SW 1271 (cell line): ENCODE measurements at places on chromosomes 6 and 20.

- DNase-seq = no peak
Observed at GRCh38 chr6:146224449-146224848, 195.6 kb downstream of the GRM1 start.

- DNase-seq = no peak
Observed at GRCh38 chr6:137775720-137776119, 91.3 kb upstream of the TNFAIP3 start.

GRCh38 chr6:154457046-154457713 lies 53.3 kb downstream of the CNKSR3 start:
- no peak for DNase-seq

DNA sequence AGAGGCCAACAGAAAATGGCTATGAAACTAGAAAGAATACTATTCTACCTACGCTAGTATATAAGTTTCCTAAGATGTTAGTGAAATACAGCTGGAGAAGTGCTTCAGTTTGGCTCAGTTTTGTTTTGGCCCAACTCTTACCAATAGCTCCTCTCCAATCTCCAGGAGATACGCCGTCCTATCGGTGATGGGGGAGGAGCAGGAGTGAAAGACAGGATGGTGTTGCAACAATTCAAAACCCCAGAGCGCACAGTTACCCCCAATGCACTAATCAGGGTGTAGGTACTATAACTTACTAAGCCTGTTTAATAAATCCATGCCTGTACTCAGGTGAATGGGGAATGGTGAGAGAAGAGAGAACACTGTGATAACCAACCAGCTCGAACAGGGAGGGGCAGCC lies 24.2 kb upstream of the RAB23 start:
- DNase-seq = no peak

- no peak for DNase-seq
Observed at GRCh38 chr6:151350442-151351145, 40.8 kb downstream of the ZBTB2 start.

GRCh38 chr6:163808871-163809270 lies 394.4 kb downstream of the QKI start:
- no peak for DNase-seq

DNA sequence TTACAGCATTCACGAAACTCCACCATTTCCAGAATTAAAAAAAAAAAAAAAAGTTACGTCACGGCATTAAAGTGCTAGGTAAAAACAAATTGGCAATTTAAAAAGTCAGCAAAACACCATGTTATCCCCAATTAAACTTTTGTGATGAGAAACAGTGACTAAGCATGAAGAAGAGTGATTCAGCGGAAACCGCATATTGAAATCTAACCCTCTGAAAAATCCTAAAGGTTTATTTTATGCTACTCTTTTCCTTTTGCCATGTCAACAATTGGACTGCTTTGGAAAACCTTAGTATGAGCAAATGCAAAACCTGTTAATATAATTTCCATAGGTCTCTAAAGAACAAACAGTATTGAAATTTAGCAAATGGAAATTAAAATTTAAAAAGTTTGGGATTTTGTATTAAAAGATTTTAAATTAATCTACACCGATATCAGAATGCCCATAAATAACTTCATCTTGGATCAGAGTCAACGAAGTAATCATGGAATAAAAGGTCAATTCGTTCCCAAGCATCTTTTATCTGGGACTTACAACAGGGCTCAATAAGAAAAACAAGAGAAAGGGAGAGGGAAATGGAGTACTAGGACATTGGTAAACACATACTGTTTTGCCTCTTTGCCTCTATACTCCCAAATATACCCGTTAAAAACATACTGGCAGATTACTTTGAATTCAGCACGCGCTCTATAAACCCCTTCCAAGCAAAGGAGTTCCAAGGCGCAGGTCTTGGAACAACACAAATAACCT lies 1.1 kb downstream of the FBXO30 start:
- DNase-seq = no peak

DNA sequence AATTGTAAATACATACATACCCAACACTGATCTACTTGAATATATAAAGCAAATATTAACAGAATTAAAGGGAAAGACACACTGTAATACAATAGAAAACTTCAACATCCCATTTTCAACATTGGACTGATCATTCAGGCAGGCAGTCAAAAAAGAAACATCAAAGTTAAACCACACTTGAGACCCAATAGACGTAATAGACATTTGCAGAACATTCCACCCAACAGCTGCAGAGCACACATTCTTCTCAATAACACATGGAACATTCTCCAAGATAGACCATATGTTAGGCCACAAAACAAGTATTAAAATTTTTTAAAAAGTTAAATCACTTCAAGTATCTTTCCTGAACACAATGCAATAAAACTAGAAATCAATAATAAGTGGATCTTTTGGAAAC lies 698.2 kb downstream of the COL12A1 start:
- DNase-seq = no peak

- peak; percentile 30 for DNase-seq
Observed at GRCh38 chr6:57324538-57324937, 7.1 kb downstream of the PRIM2 start.

DNA sequence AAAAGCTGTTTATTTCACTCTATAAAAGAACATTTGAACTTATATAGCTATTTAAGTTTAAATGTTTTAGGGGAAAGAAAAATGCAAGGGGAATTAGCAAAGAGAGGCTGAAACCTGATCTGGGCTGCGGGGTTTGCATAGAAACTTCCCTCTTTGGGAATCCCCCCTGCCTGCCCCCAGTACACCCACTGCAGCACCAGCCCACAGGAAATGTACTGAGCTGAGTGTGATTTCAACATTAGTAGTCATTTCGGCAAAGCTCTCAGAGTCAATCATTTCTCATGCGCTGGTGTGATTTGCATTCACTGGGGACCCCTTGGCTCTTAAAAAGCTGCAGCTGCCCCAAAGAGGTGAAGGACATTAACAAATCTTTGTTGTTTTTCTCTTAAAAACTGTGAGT lies 859.4 kb downstream of the MAFB start:
- no peak for DNase-seq

DNA sequence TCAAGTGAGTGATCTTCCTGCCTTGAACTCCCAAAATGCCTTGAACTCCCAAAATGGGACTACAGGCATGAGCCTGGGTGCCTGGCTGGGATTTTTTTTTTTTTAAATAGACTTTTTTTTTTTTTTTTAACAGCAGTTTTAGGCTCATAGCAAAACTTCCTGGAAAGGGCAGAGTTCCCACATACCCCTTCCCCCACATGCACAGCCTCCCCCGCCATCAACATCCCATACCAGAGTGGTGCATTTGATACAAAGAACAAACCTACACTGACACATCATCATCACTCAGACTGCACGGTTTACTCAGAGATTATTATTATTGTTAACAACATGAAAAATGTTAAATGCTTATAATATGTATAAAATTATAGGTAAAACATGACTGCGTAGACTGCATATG lies 26.0 kb downstream of the UQCC1 start:
- no peak for DNase-seq

DNA sequence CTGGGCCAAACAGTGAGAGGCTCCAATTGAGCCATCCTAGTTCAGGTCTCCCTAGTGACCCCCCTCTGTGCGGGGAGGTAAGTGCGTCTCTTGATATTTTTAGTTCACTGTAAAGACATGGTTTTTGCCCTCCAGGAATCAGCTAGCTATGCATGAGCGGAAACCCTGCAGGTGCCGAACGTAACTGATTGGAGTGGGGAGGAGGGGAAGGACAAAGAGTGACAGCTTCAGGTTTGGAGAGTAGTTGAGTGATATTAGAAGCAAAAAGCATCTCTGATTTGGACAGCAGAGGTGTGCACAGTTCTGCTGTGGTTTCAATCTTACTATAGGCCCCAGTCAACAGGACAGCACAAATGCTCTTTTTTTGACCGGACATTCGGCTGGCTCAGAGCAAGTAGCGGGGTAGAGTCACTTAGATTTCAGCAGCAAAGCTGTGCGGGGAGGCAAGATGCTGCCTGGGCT lies 31.8 kb downstream of the TBC1D7 start:
- no peak for DNase-seq

DNA sequence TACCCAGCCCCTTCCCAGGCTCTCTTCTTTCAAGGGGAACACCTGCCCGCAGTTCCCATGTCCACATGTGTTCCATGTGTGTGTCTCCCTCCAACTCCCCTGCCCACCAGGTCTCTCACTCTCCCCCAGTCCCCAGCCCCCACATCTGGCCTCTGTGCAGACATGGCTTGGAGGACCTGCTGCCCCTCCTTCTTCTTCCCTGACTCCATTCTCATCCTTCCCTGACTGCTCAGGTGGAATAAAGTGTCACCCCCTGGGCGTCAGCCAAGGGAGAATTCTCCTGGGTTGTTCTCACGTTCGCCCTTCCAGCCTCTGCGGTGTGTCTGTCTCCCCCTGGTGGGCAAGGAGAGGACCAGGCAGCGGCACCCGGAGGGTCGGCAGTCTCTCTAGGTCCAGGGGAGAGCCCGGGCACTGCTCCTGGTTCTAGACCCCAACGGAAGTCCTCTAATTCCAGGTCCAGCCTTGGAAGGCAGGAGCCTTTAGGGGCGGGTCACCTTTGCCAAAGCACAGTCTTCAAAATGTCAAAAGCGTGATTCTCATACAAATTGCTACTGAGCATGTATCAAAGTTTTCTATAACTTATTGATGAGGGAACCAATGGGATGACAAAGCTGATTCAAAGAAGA lies 50.5 kb downstream of the EBF4 start:
- DNase-seq = peak; percentile 10

DNA sequence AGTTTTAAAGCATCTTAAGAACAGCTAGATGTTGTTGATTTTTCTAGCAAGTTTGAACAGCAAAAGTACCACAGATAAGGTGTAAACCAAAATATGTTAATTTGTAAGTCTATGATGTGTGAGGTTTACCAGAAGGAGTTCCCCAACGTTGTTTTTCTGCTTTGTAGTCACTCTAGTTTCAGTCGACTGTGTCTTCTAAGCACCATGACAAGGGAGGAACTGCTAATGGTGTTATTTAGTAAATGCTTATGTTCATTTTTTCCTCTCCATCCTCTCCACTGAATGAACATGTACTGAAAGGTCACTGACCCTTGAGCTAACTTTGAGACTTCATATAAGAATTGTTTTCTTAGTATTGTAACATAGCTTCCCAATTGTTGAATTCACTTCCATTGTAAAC lies 3.0 kb downstream of the ENPP3 start:
- no peak for DNase-seq

DNA sequence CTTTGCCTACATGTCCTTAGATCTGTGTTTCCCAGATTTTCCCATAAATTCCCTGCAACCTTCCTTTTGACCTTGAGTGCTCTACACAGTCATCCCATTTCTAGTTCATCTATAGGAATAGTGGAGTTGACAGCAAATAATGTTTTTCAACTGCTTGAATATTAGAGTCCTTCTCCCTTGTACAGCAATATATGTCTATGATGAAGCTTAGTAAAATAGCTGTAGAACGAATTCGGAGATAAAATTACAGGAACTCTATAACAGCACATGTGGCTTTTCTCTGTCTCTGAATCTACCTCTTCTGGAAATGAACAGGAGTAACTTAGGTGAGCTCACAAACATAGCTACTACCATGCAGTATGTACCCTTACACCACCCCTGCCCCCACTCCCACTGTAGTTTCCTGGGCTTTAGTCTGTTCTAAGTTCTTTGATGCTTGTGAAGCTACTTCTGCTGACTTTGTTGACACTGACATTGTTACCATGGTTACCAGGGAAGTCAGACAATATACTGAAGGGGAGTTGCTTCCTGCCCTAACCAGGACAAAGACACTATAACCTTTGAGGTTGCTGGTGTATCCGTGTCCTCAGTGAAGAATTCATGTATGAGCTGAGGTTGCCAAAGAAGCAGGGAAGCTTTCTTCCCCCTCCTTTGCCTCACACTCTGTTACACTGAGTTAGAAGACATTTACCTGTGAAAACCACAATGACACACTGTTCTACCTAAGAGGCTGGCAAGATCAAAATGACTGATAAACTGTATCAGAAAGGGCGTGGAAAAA lies 35.8 kb upstream of the SHLD1 start:
- no peak for DNase-seq
